Stimulated activated CD4-positive, alpha-beta T cell treated with anti-CD3 and anti-CD28 coated beads, Interleukin-2, amount 100 ng/mL, for 24 hours (primary cell): ENCODE measurements at places on chromosomes 3 and 15.

- no peak for DNase-seq
Observed at GRCh38 chr3:179716811-179717210, 64.0 kb downstream of the USP13 start.

DNA sequence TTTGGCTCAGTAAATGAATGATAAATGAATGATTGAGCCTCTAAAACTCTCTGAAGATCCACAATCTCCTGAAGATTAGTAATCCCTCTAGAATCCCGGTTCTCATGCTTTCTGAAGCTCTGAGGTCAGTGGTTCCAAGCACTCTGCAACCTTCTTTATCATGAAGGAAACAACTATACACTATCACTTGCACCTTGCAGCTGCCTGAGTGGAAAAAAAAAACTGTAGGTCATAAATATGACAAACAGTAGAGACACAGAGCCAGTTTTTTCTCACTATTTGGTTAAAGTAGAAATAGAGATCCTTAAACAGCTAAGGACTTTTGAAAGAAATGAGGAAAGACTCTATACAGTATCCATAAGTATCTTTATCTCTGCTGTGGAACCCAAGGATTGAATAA, 122.0 kb upstream of the CRBN start:
- DNase-seq: no peak

- DNase-seq: no peak
Observed at GRCh38 chr3:28637742-28638141, 289.1 kb upstream of the AZI2 start.

GRCh38 chr3:71393093-71393492, 190.4 kb downstream of the FOXP1 start:
- DNase-seq: no peak

DNA sequence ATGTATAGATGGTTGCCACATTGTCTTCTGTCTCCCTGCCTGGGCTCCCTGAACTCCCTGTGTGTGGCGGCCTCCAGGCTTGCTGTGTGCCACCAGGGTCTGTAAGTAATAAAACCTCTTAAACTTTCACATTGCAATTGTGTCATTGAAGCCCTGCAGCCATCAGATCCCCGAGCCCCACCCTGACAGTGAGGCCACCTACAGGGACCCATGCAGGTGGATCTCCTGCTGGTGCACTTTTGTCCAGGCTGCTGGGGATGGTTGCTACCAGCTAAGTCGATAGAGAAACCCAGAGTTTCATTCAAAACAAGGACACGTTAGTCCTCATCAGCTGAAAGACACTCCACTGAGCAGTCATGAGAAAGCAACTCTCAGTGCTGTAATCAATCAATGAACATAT, 133.6 kb upstream of the PRICKLE2 start:
- DNase-seq: no peak

DNA sequence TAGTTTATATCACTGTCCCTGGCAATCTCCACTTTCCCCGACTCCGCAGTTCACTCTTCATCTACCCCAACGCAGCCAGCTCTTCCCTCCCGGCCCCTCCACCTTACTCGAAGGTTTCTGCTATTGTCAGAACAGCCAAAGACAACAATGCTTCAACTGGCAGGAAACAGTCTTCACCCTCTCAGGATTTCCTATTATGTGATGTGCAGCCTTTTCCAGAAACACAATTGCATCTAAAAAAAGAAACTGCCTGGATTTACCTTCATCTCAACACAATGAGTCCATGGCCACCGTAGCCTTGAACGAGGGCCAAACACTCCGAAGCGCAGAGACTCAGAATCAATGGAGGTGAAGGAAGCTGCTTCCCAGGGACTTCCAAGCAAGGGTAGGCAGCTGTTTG, 182.1 kb upstream of the TSC22D2 start:
- no peak for DNase-seq

DNA sequence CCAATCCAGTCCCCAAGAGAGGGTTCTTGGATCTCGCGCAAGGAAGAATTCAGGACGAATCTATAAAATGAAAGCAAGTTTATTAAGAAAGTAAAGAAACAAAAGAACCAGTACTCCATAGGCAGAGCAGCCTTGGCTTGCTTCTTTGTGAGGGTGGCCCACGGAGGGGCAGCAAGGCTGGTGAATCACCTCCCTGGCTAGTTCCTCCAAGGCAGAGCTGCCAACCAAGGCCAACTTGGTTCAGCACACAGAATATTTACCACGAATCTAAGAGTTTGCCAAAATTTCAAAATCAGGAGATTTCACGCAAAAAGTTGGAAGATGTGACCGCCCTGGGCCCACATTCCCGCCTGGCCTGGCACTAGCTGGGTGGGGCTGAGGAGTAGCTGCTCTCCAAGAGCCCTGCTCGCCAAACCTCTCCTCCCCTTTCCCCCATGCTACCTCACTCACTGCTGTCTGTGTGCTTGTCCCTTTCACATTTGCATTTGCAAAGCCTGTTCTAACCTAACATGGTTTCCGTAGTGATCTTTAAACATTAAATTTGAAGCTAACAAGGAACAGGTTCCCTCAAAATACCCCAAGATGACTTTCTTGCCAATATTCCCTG, 26.2 kb upstream of the DCUN1D1 start:
- no peak for DNase-seq

GRCh38 chr3:3771094-3771493, 28.1 kb upstream of the LRRN1 start:
- DNase-seq: no peak

GRCh38 chr3:98343647-98344507, 9.8 kb upstream of the OR5K4 start:
- DNase-seq: peak; percentile 18

DNA sequence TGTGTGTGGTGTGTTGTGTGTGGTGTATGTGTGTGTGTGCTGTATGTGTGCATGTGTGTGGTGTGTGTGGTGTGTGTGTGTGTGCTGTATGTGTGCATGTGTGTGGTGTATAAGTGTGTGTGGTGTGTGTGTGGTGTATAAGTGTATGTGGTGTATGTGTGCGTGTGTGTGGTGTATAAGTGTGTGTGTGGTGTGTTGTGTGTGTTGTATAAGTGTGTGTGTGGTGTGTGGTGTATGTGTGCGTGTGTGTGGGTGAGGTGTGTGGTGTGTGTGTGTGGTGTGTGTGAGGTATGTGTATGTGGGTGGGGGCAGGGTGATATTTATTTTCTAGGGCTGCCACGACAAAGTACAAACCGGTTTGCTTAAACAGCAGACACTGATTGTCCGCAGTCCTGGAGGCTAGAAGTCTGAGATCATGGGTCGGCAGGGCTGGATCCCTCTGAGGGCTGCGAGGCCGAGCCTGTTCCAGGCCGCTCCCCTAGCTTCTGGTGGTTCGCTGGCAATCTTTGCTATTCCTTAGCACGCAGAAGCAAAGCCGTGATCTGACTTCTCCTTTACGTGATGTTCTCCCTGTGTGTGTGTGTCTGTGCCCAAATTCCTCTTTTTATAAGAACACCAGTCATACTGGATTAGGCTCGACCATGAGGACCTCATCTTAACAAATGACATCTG, 160.2 kb downstream of the XXYLT1 start:
- no peak for DNase-seq

GRCh38 chr3:184647405-184647936, 64.4 kb downstream of the MAGEF1 start:
- DNase-seq: no peak

DNA sequence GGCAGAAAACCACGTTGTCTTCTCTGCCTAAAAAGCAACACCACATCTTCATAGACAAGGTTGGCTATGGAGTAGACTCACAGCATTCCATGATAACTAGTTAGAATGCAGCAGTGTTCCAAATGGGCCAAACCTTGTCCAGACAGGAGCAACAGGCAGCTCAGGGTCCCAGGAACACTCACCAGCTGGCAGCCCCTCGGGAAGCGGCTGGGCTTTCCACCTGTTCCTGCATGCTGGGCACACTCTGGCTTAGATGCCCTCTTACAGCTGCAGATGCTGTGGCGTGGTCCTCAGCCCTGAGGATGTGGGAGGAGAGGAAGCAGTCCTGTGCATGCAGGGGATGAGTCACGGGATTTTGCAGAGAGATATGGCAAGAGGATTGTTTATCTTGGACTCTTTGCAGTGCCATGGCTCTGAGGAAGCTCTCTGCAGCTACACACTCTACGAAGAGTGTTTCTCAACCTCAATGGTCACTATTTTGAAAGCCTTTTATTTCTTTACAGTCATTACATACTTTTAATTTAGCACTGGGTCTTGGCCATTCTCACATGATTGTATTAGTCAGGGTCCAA, 11.3 kb downstream of the NRROS start:
- DNase-seq: no peak

DNA sequence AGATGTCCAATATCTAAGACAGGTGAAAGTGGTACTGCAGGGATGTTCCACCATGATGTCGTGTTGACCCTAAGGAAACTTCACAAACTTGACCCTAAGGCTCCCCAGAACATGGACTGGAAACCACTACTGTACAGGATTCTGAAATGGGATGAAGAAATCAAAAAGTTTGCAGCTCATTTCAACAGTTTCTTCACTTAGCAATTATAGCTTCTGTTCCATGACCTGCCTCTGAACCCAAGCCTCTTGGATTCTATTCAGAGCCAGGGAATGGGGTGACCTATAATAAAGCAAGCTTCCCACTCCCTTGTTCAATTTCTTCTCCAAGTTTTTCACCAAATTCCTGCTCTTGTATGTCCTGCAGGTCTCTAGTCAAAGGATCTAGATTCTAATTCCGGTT, 40.7 kb downstream of the DUT start:
- DNase-seq: no peak
